ENCODE measurements at places on chromosomes 7 and 10. TPM values are rescaled to one million over a fixed set of nuclear protein-coding genes. Genes with fewer than 3 reads are reported as not detected.

Gene NAT16
- total RNA-seq: not detected

Gene FERD3L
- total RNA-seq: not detected

Gene KCNMA1
- 1.8 TPM for total RNA-seq

Gene RBP3
- total RNA-seq: not detected

Gene TSPAN13
- total RNA-seq: 13.7 TPM

Gene ZNF467
- total RNA-seq: 5.2 TPM

Gene MNX1
- total RNA-seq: not detected

Gene SPOCK2
- 8.6 TPM for total RNA-seq

Gene ITPRID1
- not detected for total RNA-seq

Gene OR6V1
- total RNA-seq: not detected

DNA sequence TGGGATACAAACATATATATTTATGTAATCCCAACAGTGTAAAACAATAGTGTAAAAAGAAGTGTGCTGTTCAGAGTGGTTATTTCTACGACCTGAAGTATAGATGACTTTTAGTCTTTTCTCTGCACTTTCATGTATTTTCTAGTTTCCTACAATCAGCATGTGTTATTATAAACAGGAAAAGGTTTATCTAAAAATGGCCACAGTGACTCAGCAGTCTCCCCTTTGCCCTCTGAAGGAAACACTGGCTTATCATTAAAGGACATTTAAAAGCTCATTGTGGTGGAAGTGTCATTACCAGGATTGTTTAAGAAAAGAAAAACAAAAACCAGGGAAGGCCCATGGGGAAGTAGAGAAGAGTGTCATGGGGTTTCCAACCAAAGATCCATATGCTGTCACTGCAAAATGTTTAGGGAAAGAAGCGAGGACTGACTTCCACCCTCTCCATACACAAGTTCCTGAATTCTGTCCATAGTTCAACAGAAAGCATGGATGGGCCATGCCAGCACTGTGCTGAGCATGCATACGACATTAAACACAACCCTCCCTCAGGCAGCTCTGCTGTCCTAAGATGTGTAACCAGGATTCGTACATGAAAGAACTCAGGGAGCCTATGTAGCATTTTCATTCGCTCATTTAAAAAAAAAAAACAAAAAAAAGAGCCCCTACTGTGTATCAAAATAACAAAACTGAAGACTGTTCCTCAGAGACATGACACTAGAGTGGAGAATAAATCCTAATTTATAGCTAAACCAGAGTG is 10.2 kb downstream of the CYREN start:
- no peak for DNase-seq

GRCh38 chr7:155652156-155653114 is 8.0 kb downstream of the RBM33 start:
- DNase-seq: no peak

- peak; percentile 18 for DNase-seq
Observed at GRCh38 chr7:79664884-79665676, 211.6 kb upstream of the MAGI2 start.

DNA sequence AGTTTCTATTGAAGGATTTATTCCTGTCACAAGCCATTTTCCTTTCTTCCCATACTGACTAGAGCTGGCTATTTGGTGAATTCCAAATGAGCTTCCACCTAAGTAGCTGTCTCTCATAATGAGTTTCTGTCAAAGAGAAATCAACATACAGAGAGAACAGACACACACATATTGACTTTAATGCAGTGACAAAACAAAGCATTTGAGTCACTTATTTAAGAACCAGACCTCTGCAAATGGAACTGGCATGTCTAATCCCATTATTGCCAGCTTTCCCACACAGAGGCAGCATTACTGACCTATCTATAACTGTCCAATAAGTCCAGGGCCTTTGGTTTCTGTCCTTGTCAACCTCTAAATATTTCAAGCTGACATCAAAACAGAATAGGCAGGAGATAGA is 179.3 kb upstream of the CSTF2T start:
- no peak for DNase-seq

- peak; percentile 10 for DNase-seq
Observed at GRCh38 chr7:2046581-2047565, 185.9 kb downstream of the MAD1L1 start.

GRCh38 chr7:5320391-5320790 is 37.6 kb downstream of the SLC29A4 start:
- DNase-seq: no peak

DNA sequence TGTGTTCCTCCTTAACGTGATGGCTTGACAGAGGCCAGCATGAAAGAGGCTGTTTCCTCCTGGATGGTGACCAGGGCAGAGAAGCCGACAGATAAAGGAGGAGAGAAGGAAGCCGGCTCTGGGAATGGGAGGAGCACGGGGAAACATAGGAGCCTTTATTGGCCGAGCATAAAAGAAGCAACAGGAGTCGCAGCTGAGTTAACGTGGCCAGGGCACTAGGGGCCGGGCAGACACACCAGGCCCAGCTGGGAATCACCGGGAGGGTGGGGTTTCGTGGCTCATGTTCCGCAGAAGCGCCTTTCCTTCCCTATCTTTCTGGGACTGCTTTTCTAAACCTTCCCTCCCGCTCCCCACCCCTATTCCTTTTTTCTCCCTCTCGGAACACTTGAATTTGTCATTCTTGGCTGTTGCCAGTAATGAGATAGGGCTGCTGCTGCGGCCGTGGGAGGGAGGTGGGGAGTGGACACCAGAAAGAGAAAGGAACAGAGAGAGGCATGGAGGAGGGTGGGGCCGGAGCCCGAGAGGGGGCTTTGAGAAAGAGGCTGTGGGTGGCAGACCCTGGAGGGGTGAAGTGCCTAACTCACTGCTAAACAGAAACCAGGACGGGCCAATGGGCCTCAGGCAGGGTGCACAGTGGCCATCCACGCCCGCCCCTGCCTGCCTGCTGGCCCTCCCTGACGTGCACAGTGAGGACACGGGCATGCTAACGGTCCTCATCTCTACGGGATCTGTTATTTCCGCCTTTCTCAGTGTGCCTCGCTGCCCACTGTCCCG is 65.2 kb downstream of the COL13A1 start:
- DNase-seq: peak; percentile 44

DNA sequence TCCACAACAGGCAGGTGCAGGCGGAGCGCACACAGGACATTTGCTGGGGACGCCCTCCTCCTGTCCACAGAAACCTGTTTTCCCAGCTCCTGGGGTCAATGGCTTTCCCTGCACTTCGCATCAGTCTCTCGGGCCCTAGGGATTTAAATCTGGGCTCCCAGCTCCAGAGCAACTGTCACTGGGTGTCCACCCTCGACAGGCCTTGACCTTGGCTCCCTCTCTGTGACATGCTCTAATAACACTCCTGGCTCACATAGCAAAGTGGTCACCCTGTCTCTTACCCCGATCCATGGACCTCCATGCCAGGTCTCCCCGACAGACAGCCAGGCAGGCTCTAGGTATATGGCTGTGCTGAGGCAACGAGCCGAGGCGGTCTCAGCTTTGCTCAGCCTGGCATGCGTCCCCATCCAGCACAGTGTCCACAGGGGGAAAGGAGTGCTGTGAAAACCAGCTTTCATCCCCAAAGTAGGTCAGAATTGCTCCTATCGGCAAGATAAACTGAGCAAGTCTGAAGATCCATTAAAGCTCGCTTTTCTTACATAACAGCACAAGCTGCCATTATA is 195.6 kb downstream of the TNS3 start:
- DNase-seq: no peak

- no peak for DNase-seq
Observed at GRCh38 chr7:141045842-141046620, 27.8 kb upstream of the TMEM178B start.

DNA sequence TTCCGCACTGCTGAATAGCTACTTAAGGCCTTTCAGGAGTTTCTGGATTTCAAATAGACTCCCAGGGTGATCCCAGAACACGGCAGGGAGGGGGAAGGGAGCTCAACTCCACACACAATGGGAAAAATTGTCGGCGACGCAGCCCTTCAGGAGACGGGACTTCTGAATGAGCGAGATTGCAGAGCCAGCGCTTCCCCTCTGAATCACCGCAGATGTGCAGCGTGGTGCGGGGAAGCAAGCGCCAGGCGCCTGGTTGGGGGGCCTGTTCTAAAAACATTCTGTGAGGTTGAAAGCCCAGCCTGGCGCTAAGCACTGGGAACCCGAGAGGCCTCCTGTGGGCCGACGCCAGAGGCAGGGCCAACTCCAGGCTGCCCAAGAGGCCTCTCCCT is 163.3 kb downstream of the MAD1L1 start:
- DNase-seq: no peak

DNA sequence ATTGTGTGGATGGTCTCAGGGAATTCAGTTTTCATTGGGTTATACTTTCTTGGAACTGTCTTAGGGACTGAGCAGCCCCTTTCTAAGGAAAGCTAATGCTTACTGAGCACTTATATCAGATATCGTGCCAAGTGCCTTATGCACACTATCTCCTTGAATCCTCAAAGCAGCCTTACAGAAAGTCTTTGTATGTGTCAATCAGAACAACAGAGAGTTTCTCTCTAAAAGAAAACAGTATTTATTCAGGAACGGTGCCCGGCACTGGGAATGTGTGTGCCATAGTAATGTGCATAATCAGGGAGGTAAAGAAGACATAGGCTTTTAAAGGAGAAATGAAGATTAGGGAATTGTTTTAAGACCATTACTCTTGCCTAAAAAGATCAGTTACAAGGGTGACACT is 17.3 kb downstream of the ANTXRL start:
- DNase-seq: no peak

GRCh38 chr10:119997429-119997828 is 104.9 kb downstream of the SEC23IP start:
- no peak for DNase-seq

DNA sequence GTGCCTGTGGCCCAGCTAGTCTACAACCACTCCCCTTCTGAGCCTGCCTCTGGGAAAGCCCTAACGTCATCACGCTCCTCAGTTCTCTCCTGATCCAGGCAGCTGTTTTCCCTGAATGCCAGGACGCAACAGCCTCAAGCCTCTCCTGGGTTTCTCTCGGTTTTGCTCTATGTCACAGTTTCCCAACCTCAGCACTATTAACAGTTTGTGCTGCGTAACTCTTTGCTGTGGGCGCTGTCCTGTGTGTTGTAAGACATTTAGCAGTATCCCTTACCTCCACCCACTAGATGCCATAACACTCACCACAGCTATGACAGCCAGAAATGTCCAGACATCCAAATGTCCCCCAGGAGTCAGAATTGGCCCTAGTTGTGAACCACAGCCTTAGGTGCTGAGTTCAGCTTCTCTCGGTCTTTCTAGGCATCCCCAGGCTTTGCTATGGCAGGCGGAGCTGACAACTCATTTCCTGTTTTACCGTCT is 226.3 kb upstream of the NPVF start:
- DNase-seq: peak; percentile 26

GRCh38 chr7:11077816-11078215 is 104.1 kb downstream of the PHF14 start:
- DNase-seq: no peak

GRCh38 chr7:69476416-69476815 is 121.9 kb upstream of the AUTS2 start:
- no peak for DNase-seq

DNA sequence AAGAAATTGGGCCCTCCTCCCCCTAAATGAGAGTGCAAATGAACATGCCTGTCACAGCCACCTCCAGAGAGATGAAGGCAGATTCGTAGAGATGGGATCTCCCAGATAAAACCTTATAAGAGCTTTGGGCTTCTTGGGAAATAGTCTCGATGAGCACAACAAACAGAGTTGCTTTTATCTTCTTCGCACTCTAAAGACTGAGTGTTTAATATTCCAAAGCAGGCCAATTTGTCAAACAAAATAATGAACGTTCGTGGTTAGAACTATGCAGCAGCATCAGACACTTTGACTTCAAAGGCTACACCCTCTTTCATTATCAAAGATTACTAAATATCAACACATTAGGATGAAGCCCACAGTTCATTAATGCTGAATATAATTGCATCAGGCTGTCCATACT is 256.2 kb downstream of the SKIDA1 start:
- no peak for DNase-seq

DNA sequence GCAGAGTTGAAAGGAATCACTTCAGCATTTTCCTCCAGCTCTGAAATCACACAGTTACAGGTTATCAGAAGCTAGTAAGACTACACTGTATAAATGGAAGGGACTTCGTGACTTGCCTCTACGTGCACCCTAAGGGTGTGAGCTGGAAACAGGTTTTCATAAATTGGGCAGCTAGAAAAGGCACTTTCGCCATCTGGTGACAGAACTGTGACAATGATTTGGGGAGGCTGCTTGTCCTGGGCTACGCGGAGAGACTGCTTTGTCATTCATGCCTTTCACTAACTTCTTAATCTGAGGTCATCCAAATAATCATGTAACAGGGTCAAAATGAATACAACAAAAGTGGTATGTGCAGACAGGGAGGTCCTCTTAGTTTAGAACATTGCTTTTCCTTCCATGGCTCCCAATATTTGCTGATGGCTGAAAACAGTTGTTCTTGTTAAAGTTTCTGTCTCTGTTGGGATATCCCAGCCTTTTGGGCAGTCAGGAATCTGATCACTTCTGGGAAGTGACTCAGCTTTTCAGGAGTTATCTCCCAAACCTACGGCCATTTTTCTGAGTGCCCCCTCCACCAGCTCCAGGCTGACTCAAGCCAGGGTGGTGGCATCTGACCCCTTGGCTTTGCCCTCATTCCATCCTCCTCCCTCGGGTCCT is 17.8 kb downstream of the VWC2 start:
- no peak for DNase-seq

GRCh38 chr10:14531974-14532373 is 201.2 kb upstream of the FRMD4A start:
- DNase-seq: no peak

- no peak for DNase-seq
Observed at GRCh38 chr10:91196268-91197048, 24.0 kb upstream of the PCGF5 start.

DNA sequence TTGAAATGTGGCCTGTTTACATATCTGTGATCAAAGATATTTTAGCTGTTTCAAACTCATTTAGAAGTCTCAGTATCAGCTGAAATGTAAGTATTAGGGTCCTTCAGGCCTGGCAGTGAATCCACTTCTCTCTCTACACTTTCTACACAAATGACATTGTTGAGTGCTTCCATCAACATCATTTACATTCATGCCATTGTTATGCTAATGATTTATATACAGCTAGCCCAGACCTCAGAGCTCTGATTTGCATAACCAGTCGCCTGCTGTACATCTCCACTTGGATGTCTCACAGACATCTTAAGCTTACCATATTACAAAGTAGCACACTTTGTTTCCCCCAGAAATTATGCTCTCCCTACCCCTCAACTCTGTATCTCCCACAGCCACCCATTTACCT is 71.6 kb downstream of the GSDME start:
- no peak for DNase-seq
